NCI-H510A (cell line): ENCODE measurements at places on chromosomes 16 and 17.

GRCh38 chr17:48143629-48144028 is 36.1 kb downstream of the SNX11 start:
- peak; percentile 52 for DNase-seq

GRCh38 chr17:49404361-49404760 is 10.3 kb downstream of the PHB1 start:
- no peak for DNase-seq

- no peak for DNase-seq
Observed at GRCh38 chr16:72809446-72809845, 238.5 kb downstream of the ZFHX3 start.

DNA sequence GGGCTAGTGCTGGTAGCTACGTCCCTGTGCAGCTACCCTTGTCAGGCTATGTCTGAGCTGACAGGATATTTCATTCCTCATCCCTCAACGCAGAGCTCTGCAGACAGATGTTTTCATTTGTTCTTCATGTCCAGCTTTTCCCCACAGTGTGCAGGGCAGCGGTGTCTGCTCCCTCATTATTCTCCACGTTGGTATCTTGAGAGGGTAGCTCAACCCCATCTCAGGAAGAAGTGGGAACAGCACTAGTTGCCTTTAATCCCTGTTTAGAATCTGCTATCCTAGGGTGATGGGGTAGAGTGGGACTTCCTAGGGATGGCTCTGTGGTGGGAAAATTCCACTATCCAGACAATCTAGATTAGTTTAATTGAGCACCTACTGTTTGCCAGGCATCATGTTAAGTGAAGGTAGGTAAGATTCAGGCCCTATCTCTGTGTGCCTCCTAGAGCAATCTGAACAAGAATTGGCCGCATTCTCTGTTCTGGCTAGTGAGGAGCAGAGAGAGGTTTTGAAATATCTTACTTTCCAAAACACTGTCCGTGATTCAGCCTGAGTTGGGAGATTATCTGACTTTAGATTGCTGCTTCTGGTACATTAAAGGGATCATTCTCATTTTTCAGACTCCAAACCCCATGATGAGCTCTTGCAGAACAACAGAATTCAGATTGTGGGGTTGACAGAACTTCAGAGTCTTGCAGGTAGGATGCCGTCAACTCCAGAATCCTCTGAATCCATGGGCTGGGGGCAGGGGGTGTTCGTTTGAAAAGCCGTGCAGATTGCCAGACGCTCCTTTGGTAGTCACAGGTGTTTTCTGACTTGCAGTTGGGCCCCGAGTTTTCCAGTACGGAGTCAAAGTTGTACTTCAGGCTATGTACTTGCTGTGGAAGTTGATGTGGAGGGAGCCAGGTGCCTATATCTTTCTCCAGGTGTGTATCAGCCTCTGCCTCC is 963 bp downstream of the ALG1 start:
- DNase-seq = no peak

- DNase-seq = no peak
Observed at GRCh38 chr17:47676510-47677165, 17.3 kb upstream of the TBKBP1 start.

- no peak for DNase-seq
Observed at GRCh38 chr17:80151333-80151732, 4.4 kb upstream of the EIF4A3 start.

GRCh38 chr16:22421136-22421535 is 46.7 kb upstream of the CDR2 start:
- DNase-seq = no peak

- DNase-seq = no peak
Observed at GRCh38 chr16:57637020-57637419, 8.6 kb downstream of the ADGRG1 start.

GRCh38 chr16:60510941-60511340 is 1525.3 kb downstream of the CDH8 start:
- no peak for DNase-seq

DNA sequence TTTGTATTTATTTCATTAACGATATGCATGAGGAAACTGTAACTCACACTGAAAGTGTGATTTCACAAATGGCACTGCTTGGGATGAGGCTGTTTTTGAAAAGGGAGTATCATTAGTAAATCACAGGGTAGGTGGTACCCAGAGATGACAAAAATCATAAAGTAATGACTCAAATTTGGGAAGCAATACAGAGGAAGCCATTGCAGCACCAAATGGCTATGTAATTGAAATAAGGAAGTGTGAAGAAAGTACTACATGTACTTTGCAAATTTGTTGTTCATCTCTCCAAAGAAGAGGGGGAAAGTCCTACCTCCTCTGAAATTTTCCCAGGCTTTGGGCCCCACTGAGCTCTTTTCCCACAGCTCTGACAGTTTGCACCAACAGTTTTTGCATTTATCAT is 12.3 kb upstream of the ABCC12 start:
- no peak for DNase-seq

DNA sequence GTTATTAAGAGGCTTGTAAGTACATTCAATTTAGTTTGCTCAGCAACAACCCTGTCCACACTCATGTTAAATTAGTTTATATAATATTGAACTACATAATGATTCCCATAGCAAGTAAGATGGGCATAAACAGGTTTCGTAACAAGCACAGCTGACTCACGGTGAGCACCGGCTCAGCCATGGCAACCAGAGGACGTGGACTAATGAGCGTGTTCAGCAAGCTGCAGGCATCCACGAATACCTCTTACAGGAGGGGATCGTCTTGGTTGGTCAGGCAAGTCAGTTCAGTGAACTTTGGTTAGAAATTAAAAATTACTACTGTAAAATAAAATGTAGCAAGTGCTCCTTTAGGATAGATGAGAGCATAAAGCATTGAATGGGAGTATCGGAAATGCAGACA is 58.4 kb downstream of the ELAC2 start:
- no peak for DNase-seq

DNA sequence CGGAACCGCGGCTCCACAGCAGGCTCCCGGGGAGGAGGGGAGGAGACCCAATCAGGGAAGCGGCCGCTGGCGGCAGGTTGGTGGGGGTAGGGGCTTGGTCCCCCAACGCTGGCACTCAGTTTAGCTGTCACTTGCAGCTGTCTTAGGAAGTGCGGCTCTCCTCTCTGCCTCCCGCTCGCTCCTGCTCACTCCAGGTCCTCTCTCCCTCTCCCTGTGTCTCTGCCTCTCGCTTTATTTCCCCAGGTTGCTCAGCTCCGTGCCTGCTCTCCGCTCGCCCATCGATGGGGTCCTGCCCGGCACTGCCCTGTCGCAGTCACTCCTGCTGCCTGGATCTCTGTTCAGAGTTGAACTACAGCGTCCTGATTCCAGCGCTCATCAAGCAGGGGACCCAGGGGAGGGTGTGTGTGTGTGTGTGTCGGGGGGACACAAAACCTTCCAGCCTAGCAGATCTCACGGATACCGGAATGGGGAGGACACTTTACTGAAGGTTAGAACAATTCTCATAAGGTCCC is 145.6 kb downstream of the ENGASE start:
- DNase-seq = no peak

- no peak for DNase-seq
Observed at GRCh38 chr16:74219706-74220105, 76.9 kb upstream of the PSMD7 start.

GRCh38 chr16:49986351-49987124 is 38.5 kb upstream of the CNEP1R1 start:
- no peak for DNase-seq

GRCh38 chr17:79410681-79411080 is 200.2 kb downstream of the RBFOX3 start:
- DNase-seq = no peak

DNA sequence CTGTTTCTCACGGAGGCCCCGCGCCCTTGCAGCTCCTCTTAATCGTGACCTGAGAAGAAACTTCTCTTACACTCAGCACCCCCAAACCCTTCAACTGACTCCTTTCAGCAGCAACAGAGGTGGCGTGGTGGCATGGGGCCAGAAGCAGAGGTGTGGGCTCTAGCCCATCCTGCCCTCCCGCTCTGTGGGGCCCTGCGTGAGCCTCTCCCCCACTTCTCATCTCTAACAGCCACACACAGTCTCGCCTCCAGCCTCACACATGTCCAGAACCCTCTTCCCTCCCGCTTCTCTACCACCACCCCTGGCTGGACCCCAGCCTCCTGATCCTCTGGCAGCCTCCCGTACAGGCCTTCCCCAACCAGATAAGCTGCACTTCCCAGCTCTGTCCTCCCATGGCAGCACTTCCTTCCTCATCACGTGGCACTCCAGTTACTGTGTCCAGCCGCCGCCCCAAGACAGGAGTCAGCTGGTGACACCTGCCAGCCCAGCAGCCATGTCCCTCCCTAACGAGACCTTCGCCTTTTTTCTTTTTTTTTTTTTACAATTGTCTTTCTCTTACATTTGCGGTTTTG is 30.5 kb downstream of the NSMCE1 start:
- peak; percentile 31 for DNase-seq

GRCh38 chr16:7313170-7313569 is 19.5 kb upstream of the RBFOX1 start:
- no peak for DNase-seq

DNA sequence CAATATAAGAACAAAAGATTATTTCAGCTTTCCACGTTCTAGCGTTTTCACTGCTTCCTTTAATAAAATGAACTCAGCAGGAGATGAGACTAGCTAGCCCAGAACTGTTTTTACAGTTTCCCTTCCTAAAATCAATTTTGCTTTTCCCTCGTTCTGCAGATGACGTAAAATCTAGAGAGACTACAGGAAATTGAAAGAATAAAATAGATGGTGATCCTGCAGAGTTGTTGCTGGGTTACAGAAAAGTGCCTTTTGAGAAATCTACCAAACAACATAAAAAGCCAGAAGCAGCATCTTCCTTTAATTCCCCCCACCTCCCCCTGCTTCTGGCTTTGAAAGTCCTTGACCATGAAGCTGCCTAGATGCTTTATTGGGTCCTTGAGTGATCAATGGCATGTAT is 96.8 kb upstream of the CLEC3A start:
- no peak for DNase-seq

DNA sequence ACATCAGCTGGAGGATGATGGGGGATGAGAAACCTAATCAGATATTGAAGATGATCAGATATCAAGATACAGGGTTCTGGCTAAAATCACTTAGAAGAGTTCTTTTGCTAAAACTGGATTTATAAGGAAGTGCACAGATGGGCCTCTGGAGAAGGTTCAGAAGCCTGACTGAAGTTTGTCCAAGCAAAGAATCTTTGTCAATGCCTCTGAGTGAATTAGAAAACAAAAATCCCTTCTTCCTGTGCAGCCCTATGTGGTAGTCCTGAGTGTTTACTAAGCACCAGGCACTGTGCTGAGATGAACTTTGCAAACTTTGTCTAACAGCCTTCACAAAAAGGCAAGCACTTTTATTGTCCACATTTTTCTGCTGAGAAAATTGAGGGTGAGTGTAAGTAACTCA is 11.4 kb upstream of the CENPV start:
- DNase-seq = no peak
